NCI-H748 treated with DMSO at 0.1 percent for 48 hours (cell line): ENCODE measurements at places on chromosomes 2 and 18.

DNA sequence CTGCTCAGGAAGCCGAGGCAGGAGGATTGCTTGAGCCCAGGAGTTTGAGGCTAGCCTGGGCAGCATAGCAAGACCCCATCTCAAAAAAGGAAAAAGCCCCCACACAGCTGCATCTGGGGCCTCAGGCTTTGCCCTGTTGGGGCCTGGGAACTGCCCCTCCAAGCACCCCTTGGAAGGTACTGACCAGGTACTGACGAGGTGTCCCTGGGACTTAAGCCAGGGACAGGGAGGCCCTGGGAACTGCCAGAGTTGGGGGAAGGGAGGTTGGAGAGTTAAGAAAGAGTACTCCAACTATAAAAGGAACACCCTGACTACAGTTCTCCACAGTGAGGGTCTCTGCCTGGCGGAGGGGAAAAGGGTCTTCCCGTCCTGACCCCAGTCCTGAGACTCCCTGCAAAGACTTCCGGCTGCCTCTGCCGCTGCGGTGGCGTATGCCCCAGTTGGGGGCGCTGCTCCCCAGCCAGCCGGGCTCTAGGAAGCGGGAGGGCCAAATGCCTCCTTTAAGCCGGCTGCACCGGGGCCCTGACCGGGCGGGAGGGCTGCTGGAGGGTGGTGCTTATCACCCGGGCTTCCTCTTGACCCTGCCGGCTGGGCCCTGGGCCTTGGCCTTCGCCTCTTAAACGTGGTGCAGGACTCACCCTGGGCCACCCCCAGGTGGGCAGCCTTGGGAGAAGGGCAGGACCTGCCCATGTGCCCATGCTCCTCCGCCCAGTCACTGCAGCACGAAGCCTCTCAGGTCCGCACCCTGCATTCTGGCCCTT lies 12.8 kb downstream of the SLC30A3 start:
- DNase-seq = no peak

DNA sequence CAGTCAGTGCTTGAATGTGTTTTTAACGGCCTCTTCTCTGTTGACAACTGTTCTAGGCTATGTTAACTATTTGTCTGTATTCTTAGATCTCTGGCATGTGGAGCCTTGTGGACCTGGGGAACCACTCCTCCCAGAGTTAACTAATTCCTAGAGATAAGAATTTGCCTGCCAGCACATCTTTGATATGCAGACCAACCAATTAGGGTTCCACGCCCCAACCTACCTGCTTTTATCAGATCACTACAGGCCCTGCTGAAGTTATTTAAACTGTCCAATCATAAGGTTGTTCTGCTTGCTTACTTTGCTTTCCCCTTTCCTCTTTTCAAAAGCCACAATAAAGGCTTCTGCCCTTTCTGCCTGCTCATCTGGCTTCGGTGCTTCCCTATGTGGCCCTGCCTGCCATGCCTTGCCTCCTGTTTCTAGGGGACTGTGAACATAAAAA lies 8.5 kb upstream of the CYBRD1 start:
- no peak for DNase-seq

DNA sequence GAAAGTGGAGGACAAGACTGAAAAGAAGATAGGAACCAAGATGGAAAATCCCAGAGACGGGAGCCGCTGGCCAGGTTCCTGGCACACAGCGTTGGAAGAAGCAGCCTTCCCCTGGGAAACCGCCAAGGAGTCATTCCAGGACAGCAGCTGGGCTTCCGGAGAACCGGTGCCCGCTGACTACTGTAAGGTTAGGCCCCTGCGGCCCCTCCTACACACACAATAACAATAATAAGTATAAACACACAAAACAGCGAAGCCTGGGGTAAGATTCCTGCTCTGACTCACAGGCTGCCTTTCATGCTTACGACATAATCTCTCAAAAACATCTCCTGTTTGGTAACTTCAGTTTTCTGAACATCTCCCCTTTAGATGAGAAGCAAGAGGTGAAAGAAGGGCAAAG lies 28.1 kb upstream of the MYCN start:
- DNase-seq = no peak

DNA sequence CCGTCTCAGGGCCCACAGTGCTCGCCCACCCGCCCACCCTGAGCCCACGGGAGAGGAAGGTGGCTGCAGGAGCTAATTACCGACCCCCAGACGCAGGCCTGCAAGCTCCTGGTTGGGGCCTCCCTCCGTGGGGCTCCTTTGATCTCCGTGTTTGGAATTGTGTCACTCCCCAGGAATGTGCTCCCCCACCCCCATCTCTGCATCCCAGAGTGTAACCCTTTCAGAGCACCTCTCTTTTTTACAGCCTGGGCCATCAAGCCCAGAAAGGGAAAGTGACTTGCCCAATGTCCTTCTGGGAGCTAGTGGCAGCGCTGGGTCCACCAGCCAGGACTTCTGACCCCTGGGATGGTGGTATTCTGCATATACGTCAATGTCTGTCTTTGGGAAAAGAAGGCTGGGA lies 335.1 kb downstream of the CYRIA start:
- DNase-seq = no peak

- no peak for DNase-seq
These were observed 431.5 kb downstream of the ARHGAP15 start for GRCh38 chr2:143560724-143561123.

DNA sequence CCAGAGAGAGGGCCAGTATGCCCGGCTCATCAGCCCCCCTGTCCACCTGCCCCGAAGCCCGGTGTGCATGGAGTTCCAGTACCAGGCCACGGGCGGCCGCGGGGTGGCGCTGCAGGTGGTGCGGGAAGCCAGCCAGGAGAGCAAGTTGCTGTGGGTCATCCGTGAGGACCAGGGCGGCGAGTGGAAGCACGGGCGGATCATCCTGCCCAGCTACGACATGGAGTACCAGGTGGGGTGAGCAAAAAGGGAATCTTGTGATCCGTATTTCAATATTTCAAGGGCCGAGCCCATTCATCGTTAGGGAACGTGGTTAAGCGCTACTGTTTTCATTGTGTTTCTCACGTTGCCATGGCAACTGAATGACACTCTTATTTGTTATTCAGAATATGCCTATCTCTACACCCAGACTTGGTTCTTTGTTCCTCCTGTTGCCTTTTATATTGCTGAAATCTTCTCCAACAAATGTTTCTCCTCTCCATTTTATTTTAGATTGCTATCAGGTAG lies 81.5 kb downstream of the NRP2 start:
- DNase-seq = peak; percentile 90

DNA sequence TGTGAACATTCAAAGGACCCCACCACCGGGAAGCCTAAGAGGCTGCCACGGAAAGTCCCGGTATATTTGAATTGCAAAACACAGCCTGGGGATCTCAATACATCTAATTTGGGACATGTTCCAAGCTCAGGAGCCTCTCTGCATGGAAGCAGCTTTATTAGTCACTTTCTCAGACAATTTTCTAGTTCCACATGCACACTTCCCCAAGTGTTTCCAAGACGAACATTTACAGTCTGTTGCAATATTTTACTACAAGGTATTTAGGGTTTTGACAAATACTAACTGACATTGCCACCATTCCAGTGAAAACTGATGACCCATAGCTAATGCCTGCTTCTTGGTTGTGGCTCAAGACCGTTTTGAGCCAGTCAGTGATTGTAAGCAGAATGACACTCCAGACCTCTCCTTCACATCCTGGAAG lies 145.3 kb downstream of the NCKAP5 start:
- no peak for DNase-seq

DNA sequence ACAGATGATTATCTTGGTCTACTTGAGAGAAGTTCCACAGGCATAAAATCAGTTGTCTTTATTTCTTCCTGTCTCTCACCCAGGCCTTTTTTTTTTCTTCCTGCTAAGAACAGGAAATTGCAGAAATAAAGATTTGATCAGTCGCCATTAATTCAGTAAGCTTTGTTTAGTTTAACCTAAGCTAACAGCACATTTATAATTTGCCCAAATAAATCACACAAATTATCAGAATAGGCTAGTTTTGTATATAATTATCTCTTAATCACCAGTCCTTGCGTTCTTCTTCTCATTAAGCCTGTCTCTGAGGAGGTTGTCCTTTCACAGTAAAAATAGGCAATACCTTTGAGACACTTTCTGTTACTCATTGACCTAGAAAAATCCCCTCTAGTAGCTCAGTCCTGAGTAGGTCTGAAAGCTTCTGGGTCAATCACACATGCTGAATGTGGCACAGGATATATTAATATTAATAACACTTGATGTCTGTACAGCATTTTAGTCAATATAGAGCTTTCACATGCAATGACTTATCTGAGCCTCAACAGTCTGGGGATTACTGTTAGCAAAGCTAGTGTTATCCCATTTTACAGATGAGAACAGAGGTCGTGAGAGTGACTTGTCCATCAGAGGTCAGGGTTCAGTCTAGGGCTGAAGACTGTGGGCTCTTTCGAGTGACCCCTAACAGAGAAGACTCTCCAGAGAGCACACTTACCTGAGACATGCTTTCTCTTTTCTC lies 11.2 kb upstream of the STK17B start:
- no peak for DNase-seq

- no peak for DNase-seq
These were observed 30.1 kb downstream of the NCK2 start for GRCh38 chr2:105774781-105775337.

GRCh38 chr2:69781321-69782248 lies 39.7 kb downstream of the ANXA4 start:
- DNase-seq = peak; percentile 3

GRCh38 chr2:33395655-33396249 lies 80.7 kb upstream of the RASGRP3 start:
- peak; percentile 5 for DNase-seq

DNA sequence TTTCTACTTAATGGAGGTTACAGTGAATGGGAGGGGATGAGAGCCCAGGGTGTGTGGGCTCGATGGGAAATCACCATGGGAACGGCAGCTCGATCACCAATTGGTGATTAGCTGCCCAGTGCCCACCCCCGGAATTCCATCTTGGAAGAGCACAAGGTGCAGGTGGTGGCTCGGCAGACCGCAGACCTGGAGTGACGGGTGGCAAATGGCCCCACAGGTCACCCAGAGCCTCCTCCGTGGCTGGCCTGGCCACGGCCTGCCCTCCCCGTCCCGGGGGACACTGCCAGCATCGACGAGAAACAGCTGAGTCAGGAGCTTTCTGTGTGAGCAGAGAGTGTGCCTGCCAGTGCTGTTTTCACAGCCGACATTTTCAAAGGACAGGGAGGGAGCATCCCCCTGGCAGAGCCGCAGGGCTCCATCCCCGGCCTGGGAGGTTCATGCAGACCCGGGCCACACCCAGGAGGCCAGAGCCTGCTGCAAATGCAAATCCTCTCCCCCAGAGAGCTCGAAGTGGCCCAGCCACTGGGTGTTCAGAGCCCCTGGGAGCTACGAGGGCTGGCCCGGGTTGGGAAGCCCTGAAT lies 176.4 kb upstream of the MYT1L start:
- DNase-seq = peak; percentile 10

DNA sequence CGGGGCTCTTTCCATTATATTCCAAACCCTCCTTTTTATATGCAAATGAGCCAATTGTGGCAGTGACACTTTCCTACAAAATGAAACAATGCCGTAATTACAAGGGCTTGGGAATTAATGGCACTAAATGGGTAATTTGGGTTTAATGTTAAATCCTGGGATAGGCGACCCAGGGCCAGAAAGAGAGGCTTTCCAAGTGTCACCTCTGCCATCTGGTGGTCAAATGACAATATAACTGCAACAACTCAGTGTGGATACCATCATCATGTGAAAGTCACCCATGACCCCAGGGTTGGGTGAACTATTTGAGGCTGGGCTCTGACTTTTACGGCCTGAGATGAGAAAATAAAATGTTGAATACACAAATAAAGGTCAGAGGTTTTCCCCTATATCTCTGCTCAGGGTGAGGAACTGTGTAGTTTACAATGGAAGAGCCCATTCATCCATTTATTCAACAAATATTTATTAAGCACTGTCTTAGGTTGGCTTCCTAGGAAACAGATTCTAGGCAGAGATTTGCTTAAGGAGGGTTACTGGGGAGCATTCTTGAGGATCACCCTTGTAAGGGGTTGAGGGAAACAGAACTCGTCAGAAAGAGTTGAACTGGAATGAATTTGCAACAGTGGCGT lies 13.6 kb upstream of the THADA start:
- peak; percentile 25 for DNase-seq

GRCh38 chr18:1906421-1906820 lies 664.9 kb downstream of the METTL4 start:
- DNase-seq = no peak

DNA sequence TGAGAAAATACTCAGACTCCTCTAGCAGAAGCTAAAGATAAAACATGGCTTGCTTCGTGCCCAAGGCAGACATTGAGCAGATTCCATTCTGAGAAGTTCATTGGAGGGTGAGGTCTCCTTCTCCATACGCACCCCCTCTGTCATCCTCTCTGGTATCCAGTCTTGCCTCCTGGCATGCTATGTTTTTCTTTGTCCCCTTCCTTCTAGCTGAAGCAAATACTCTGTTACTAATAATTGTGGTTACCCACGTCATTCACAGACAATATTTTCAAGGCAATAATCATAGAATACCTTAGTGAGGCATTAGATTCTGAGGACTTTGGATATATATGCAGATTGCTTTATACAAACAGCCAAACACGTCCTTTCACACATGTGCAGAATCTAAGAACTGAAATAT lies 66.2 kb upstream of the KLF7 start:
- no peak for DNase-seq

- DNase-seq = no peak
These were observed 27.5 kb upstream of the RUFY4 start for GRCh38 chr2:218041302-218042168.

GRCh38 chr18:55256226-55256928 lies 297.1 kb upstream of the CCDC68 start:
- no peak for DNase-seq

DNA sequence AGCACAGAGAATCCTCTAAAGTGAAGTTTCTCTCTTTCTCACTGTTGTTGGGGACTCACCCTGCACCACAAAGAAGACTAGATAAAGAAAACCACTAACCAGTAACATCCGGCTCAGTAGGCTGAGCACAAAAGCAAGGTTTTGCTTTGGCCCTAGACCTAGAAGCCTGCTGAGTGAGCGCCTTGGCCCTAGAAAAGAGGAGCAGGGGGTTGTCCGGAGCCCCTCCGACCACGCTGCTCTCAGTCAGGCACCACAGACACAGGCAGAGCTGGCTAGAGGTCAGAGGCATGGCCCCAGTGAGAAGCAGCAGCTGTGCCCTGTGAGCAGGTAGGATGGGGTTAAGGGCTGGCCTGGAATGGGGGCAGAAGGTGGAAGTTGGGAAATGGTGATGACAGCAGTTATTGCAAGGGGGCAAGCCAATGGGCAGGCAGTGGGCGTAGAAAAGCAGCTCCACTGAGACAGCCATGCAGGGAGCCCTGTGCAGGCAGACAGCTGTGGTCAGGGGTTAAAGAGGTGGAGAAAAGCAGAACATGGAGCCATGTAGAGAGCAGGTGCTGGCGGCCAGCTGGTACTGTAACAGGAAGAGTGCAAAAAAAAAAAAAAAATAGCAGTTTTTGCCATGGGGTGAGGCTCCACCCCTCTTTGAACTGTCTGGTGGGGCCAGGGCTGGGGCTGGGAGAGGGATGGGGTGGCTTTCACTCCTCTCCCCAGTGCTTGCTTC lies 36.9 kb upstream of the SLC14A1 start:
- DNase-seq = no peak

GRCh38 chr2:23791030-23791429 lies 135.9 kb downstream of the ATAD2B start:
- no peak for DNase-seq
